ENCODE measurements at places on chromosomes 3 and 15.

- no peak for DNase-seq
Observed at GRCh38 chr3:193899001-193899400, 236.9 kb upstream of the HES1 start.

- no peak for DNase-seq
Observed at GRCh38 chr3:160126051-160126450, 99.2 kb upstream of the C3orf80 start.

DNA sequence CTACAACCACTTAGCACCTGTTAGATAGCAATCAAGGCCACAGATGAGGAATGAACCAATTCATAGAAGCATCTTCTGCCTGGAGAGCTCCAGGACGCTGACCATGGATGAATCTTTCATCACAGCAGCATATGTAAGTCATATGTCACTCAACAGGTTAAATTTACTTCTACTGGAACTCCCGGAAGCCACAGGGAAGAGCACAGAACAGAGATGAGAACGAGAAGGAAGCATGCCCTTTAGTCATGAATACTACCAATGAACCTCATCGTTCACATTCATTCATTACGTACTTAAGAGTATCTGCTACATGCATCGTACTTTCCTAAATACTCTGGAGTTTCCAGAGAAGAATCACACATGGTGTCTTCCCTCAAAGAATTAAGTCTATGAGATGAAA lies 192.8 kb downstream of the STT3B start:
- DNase-seq = no peak

GRCh38 chr3:124846189-124846588 lies 41.0 kb downstream of the ITGB5 start:
- DNase-seq = no peak

DNA sequence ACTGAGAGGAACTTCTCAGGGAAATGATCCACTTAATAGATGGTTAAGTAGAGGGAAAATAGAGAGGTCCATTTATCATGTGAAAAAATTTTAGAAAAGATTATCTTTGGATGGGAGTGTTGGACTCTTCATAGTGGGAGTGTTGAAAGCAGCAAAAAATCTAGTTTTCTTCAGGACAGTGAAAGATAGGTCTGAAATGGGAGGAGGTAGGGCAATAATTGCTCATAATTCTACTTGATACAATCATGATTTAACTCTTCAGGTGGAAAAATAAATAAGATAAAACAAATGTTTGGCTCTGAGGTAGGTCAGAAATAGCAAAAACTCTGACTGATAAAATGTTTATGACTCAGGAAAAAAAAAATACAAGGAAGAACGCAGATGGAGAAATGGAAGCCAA lies 144.1 kb upstream of the DPH6 start:
- DNase-seq = no peak

DNA sequence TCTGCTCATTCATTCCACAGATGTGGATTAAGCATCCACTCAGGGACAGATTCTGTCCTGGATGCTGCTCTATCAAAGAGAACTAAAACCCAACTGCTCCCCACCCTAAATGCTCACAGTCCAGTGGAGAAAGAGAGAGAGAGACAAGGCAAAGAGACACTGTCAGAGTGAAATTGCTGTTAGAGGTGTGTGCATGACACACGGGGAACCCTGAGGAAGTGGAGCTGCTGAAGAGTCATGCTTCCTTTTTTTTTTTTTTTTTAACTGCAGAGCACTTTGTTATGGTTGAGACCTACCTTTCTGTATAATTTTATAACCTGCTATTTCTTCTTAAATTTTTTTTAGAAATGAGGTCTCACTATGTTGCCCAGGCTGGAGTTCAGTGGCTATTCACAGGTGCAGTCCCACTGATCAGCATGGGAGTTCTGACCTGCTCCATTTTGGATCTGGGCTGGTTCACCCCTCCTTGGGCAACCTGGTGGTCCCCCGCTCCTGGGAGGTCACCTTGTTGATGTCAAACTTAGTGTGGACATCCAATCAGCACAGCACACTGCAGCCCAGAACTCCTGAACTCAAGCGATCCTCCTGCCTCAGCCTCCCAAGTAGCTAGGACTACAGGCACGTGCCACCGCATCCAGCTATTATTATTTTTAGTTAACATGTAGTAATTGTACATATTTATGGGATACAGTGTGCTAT lies 18.2 kb upstream of the PSTPIP1 start:
- DNase-seq = no peak

GRCh38 chr3:23623844-23624243 lies 181.9 kb upstream of the UBE2E1 start:
- DNase-seq = no peak

DNA sequence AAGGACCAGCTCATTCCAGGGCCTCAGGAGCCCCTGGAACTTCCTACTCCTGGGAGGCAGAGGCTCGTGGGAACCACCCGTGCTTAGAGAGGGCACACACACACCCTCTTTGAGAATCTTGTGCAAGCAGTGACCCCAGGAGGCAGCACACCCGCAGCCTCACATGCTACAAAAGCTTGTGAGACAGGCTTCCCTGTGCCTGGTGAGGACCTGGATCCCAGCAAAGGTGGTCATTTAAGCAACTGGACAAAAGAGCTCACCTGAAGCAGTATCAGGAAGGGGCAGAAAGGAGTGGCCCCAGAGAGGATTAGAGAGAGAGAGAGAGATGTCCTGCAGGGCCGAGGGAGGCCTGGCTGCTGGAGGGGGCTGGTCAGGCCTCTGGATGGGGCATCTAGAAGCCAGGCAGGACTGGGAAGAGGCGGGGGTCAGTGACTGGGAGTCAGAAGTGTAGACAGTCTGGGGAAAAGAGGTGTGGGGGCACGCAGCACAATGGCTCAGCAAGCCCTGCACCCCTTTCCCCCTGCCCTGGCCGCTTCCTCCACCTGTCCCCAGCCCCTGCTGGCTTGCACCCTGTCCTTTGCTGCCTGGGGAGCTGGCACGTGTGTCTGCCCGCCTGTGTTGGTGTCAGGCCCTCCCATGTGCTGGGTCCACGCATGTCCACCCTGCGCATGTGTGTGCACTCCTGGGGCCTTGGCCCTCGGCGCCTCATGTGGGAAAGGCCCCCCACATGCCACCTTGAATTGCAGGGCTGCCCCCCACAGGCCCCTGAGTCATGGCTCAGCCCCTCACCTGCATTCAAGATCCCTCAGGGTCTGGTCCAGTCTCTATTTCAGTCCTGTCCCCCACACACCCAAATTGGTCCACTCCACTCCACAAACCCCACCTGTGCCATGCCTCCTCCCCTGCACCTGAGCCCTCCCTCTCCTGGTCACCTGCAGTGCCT lies 36.9 kb downstream of the TSPAN3 start:
- peak; percentile 76 for DNase-seq

DNA sequence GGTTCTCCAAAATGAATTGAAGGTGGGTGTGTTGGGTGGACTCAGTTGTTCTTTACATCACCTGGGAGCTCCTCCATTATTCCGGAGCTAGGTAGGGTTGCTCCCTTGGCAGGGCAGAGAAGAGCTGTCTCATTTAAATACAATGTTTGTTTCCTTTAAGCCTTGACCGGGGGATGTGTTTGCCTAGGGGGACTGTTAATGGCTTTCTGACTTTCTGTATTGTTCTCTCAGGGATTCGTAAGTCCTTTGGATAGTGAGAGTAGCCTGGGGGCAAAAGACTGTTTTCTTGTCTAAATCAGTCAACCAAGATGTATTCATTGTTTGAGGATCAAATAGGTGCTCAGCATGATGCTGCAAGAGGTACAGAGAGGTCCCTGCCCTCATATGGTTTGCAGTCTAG lies 71.1 kb downstream of the CDAN1 start:
- DNase-seq = no peak

- no peak for DNase-seq
Observed at GRCh38 chr3:138066972-138067371, 48.4 kb downstream of the DZIP1L start.

GRCh38 chr3:175149675-175150074 lies 290.5 kb downstream of the NAALADL2 start:
- DNase-seq = no peak

GRCh38 chr15:41483519-41483918 lies 10.2 kb upstream of the ITPKA start:
- DNase-seq = no peak

DNA sequence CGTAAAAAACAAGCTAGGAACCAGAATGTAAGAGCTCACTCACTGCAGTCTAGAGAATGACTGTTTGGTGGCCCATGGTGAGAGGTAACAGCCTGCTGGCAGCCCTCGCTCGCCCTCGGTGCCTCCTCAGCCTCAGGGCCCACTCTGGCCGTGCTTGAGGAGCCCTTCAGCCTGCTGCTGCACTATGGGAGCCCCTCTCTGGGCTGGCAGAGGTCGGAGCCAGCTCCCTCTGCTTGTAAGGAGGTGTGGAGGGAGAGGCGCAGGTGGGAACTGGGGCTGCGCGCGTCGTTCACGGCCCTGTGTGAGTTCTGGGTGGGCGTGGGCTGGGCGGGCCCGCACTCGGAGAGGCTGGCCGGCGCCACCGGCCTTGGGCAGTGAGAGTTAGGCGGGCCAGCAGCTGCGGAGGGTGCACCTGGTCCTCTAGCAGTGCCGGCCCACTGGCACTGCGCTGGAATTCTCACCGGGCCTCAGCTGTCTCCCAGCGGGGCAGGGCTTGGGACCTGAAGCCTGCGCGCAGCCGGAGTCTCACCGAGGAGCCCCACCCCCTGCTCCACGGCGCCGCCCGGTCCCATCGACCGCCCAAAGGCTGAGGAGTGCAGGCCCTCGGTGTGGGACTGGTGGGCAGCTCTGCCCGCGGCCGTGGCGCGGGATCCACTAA lies 420.6 kb downstream of the RBMS3 start:
- DNase-seq = peak; percentile 68

GRCh38 chr15:83012636-83013035 lies 1.2 kb upstream of the C15orf40 start:
- DNase-seq = no peak

GRCh38 chr3:3015185-3016089 lies 94.7 kb downstream of the IL5RA start:
- DNase-seq = no peak

- DNase-seq = no peak
Observed at GRCh38 chr3:114299421-114299820, 5.6 kb downstream of the TIGIT start.

DNA sequence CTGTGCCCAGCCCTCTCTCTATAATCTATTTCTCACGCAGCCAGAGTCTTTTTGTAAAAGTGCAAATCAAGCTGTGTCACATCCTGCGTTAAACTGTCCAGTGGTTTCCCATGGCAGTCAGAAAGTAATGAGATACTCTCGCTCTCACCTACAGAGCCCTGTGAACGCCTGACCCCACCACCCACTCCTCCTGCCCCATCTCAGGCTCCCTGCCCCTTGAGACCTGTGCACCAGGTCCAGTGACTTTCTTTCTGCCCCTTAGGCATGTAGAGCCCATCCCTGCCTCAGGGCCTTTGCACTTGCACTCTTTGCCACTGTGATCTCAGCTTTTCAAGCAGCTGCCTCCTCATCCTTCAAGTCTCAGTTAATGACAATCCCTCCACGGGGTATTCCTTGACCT lies 58.3 kb upstream of the RASGRP1 start:
- no peak for DNase-seq

GRCh38 chr3:187042346-187042745 lies 97.0 kb downstream of the RPL39L start:
- no peak for DNase-seq

GRCh38 chr15:49887659-49888322 lies 231.2 kb downstream of the ATP8B4 start:
- no peak for DNase-seq

GRCh38 chr3:30576946-30577345 lies 29.5 kb upstream of the TGFBR2 start:
- DNase-seq = no peak

DNA sequence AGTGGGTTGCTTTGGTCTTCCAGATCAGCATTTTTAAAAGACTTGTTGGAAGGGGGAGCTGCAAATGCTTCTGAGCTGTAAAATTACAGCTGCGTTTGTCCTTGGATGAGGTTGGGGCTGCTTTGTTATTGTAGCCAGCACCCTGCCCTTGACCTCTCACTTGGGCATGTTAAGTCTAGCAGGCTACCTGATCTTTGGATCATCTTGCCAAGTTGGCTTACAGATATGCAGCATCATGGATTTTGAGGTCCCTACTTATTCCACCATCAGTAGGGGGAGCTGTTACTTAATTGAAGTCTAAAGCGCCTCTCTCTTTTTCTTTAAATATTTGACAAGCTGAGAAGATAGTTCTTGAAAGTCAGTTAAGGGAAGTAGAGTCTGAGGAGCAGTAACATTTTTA lies 793.0 kb downstream of the MCTP2 start:
- no peak for DNase-seq

DNA sequence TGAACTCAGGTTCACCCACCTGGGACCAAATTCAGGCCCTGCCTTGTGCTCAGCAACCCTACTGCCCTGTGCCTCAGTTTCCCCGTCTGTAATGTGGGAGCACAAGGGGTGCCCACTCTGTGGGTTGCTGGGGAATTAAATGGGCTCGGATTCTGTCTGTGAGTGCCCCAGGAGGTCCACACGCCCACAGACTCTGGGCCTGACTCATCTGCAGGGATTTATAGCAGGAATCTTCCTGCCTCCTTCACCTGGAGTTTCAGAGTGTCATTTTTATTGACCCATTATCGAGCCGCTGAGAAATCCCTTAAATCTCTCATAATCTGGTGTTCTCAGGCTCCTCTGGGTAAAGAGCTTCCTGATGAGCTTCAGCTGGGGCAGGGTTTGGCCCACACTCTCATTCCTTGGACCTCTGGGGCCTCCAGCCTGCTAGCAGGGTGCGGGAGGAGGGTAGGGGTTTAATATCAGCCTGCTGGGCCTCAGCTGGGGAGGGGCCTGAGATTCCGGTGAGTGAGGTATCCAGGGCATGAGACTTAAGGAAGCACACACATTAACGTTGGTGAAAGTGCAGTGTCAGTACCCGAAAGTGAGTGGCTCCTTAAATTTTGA lies 16.4 kb downstream of the C3orf18 start:
- DNase-seq = no peak

DNA sequence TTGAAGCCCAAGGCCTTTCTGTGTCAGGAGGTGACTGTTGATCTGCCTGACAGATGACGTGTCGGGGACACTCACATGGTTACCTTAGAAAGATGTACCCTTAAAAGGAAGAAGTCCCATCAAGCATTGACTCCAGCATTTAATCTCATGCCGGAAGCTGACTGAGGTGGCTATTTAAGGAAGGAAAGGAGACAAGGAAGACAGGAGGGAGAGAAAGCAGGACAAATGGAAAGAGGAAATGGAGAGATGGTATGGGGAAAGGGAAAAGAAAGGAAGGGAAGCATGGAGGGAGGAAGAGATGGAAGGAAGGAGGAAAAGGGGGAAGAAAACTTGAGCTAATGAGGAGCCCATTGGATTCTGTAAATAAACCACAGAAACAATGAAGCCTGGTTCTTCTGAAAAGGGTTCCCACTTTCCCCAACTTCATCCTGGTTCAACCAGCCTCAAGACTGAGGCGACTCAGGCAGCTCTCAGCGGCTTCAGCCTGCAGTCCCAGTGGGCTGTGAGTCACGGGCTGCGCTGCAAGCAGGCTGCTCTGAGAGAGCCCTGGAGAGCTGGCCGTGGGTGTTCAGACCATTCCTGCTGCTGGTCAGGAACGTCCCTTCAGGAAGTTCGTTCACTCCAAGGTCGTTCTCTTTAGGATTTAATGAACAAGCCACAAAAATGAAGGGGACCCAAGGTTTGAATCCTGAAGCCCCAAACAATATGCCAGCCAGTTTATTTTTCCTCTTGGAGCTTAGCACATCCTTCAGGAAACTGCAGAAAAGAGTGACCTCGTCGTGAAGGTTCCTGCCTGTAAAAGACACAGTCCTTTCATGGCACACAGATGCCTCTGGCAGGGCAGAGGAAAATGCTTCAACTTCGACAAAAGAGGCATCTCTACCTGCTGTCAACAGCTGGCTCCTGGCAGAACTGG lies 69.6 kb upstream of the THBS1 start:
- DNase-seq = no peak
